ENCODE measurements at places on chromosomes 3 and 15.

- peak overlapping the region; percentile 6 for H3K4me3 ChIP-seq
- DNase-seq = no peak
- H3K27me3 ChIP-seq = no peaks in the 10 kb centered on the region
- peak overlapping the region; percentile 90 for H3K27ac ChIP-seq
These were observed 28.7 kb downstream of the CMTM7 start for GRCh38 chr3:32420126-32421038.

- no peak for DNase-seq
- H3K4me3 ChIP-seq = no peak overlapping the region
- H3K27me3 ChIP-seq = no peaks in the 10 kb centered on the region
- H3K4me1 ChIP-seq = no peaks in the 10 kb centered on the region
- H3K36me3 ChIP-seq = no peaks in the 10 kb centered on the region
These were observed 1186.5 kb downstream of the SI start for GRCh38 chr3:163891771-163892170.

DNA sequence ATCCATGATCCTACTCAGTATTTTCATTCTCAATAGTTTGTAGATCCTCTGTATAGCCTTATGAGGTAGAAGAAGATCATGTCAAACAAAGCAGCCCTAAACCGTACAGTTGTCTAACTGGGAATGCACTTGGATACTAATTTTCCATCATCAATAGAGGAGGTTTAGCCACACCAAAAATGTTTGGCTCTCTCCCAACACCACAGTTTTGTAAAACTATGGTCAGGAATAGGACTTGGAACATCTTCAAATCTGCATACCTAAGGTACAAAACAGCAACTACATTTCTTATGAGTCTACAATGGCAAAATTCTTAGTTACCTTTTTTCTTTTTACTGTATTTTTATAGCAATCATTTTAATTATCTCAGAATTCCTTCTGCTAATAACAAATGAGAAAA lies 1001.6 kb downstream of the ROBO2 start:
- H3K36me3 ChIP-seq = no peaks in the 10 kb centered on the region
- H3K4me3 ChIP-seq = no peak overlapping the region
- no peaks in the 10 kb centered on the region for H3K4me1 ChIP-seq
- H3K27ac ChIP-seq = no peak overlapping the region
- DNase-seq = no peak
- no peaks in the 10 kb centered on the region for H3K27me3 ChIP-seq

- peaks cover 2% of the 10 kb centered on the region for H3K27me3 ChIP-seq
- no peak overlapping the region for H3K27ac ChIP-seq
- no peak overlapping the region for H3K4me3 ChIP-seq
- no peaks in the 10 kb centered on the region for H3K4me1 ChIP-seq
- DNase-seq = no peak
These were observed 115.0 kb upstream of the ABHD17C start for GRCh38 chr15:80580106-80580505.

GRCh38 chr3:141804778-141805639 lies 41.8 kb downstream of the GRK7 start:
- H3K4me3 ChIP-seq = no peak overlapping the region
- no peaks in the 10 kb centered on the region for H3K4me1 ChIP-seq
- H3K36me3 ChIP-seq = no peaks in the 10 kb centered on the region
- no peak overlapping the region for H3K27ac ChIP-seq
- peaks cover 5% of the 10 kb centered on the region for H3K27me3 ChIP-seq

DNA sequence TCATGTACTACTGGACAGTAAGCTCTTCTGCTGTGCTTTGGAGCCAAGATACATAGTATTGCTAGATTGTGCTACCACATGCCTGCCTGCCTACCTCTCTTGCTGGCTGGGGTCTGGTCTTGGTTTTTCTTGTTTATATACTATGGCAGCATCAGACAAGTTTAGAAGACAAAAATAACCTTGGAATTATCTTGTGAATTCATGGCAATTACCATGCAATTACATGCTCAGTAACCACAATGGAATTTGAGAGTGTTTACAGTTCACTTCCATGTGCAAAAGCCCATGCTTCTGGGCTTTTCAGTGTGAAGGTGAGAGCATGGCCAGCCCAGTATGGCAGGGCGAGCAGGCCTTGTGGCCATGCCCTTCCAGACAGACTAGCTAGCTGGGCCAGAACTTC lies 48.0 kb upstream of the C15orf61 start:
- no peaks in the 10 kb centered on the region for H3K4me1 ChIP-seq
- H3K27ac ChIP-seq = no peak overlapping the region
- no peaks in the 10 kb centered on the region for H3K27me3 ChIP-seq
- no peaks in the 10 kb centered on the region for H3K36me3 ChIP-seq

GRCh38 chr15:69760890-69761568 lies 308.4 kb downstream of the RPLP1 start:
- peaks cover 6% of the 10 kb centered on the region for H3K27me3 ChIP-seq
- H3K4me3 ChIP-seq = peak overlapping the region; percentile 33
- peaks cover 79% of the 10 kb centered on the region for H3K4me1 ChIP-seq
- peak overlapping the region; percentile 73 for H3K27ac ChIP-seq
- peak; percentile 90 for DNase-seq
- peaks cover 19% of the 10 kb centered on the region for H3K36me3 ChIP-seq

GRCh38 chr15:22811640-22812039 lies 25.2 kb downstream of the NIPA1 start:
- no peak overlapping the region for H3K4me3 ChIP-seq
- no peak for DNase-seq
- no peaks in the 10 kb centered on the region for H3K27me3 ChIP-seq
- H3K27ac ChIP-seq = no peak overlapping the region
- H3K4me1 ChIP-seq = peaks cover 6% of the 10 kb centered on the region

- no peaks in the 10 kb centered on the region for H3K4me1 ChIP-seq
- no peak overlapping the region for H3K27ac ChIP-seq
- H3K4me3 ChIP-seq = no peak overlapping the region
- H3K36me3 ChIP-seq = no peaks in the 10 kb centered on the region
- no peak for DNase-seq
These were observed 38.2 kb downstream of the ABI3BP start for GRCh38 chr3:100954990-100955389.

- no peaks in the 10 kb centered on the region for H3K27me3 ChIP-seq
- no peak overlapping the region for H3K27ac ChIP-seq
- H3K36me3 ChIP-seq = no peaks in the 10 kb centered on the region
- no peak overlapping the region for H3K4me3 ChIP-seq
- H3K4me1 ChIP-seq = no peaks in the 10 kb centered on the region
These were observed 198.8 kb downstream of the XXYLT1 start for GRCh38 chr3:195071916-195072820.

GRCh38 chr3:30655187-30655812 lies 48.9 kb downstream of the TGFBR2 start:
- DNase-seq = peak; percentile 63
- H3K4me3 ChIP-seq = peak overlapping the region; percentile 62
- peaks cover 95% of the 10 kb centered on the region for H3K4me1 ChIP-seq
- peak overlapping the region; percentile 92 for H3K27ac ChIP-seq

- no peaks in the 10 kb centered on the region for H3K27me3 ChIP-seq
- H3K36me3 ChIP-seq = no peaks in the 10 kb centered on the region
- no peaks in the 10 kb centered on the region for H3K4me1 ChIP-seq
- H3K27ac ChIP-seq = no peak overlapping the region
These were observed 1121.5 kb downstream of the NAALADL2 start for GRCh38 chr3:175980486-175981090.
